ENCODE measurements at places on chromosomes 2 and 18. TPM values are rescaled to one million over a fixed set of nuclear protein-coding genes. Genes with fewer than 3 reads are reported as not detected.
A peak's percentile ranks its signal among the peaks of the same experiment; 100 is the strongest.

Gene NAGK
- 46.5 TPM for total RNA-seq

Gene GNLY
- not detected for total RNA-seq

DNA sequence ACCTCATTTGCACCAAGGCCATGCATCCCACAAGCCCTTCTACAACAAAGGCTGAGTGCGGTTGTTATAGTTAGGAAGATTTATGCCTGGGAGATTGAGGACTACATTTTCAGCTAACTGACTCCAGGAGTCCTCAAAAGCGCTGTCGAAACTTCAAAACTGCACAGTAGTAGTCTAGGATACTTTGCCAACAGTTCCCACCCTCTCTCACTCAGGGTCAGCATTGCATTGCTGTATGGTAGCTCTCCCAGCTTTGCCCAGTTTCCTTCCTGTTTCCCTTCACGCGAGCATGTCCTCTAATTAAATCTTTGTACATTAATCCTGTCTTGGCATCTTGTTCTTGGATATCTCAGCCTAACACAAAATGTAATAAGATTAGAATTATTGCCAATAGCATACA lies 420.6 kb upstream of the UBE2E3 start:
- peak; percentile 29 for DNase-seq

- no peak for DNase-seq
These were observed 680.2 kb upstream of the CHAC2 start for GRCh38 chr2:53087262-53087873.

- DNase-seq: no peak
These were observed 28.2 kb downstream of the ABCG5 start for GRCh38 chr2:43810452-43810851.

- DNase-seq: no peak
These were observed 1085.3 kb upstream of the CNTNAP5 start for GRCh38 chr2:122939796-122940195.

GRCh38 chr18:22241921-22242361 lies 72.6 kb downstream of the GATA6 start:
- DNase-seq: no peak

DNA sequence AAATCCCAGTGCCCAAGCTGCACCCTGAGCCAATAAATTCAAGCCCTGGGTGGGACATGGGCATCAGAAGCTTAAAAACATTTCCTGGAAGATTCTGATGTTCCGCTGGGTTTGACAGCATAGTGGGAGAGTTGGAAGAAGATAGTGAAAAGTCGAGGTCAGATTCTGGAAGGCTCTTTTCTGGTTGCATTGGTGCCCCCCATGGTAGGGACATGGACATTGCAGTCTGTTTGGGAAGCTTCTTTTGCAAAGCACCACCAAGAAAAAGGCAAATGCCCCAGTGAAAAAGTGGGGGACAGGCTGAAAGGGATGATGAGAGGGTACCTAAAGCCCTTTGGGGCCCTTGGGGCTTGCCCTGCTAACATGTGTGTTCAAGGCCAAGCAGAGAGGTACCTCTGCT lies 21.0 kb downstream of the MERTK start:
- peak; percentile 31 for DNase-seq

DNA sequence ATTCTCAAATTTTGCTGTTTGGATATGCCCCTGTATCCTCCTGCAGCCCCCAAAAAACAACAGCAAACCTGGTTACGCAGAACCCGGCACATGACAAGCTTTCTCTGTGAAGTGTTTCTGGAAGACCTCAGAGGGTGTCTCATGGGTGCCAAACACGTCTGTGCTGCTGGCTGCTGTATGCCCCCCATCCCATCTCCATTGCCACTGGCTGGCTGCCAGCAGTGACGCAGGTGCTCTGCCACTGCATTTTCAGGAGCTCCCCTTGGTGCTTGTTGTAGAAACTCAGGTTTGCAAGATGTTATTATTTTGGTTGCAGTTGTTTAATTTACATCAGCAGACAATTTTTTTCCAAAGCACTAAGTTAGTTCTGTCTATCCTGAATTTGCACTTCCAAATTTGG lies 166.4 kb upstream of the FANCL start:
- DNase-seq: no peak

- DNase-seq: no peak
These were observed 270.8 kb upstream of the UBE2E3 start for GRCh38 chr2:180709392-180710145.

GRCh38 chr2:30382995-30383394 lies 64.1 kb upstream of the LCLAT1 start:
- no peak for DNase-seq

- DNase-seq: no peak
These were observed 304.5 kb downstream of the EIPR1 start for GRCh38 chr2:3073041-3073595.

DNA sequence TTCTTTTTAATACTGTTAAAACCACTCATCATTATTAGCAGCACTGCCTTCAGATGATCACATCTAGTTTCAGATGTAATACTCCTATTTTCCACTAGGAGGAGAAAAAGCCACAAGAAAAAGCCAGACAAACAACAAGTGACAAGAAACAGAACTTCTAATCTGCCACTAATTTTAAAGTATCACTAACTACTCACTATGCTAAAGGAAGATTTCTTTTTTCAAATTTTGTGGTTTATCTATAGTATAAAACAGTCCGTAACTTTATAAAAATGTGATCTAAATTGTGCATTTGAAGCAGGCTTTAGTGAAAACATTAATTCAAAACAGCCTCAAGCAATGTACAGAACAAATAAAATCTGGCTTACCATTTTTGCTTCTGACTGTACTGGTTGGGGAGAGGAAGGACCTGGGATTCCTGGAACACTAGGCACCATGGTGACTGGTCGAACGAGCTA lies 56.8 kb downstream of the ATF2 start:
- DNase-seq: peak; percentile 73

GRCh38 chr2:229586012-229586411 lies 128.3 kb downstream of the DNER start:
- no peak for DNase-seq

DNA sequence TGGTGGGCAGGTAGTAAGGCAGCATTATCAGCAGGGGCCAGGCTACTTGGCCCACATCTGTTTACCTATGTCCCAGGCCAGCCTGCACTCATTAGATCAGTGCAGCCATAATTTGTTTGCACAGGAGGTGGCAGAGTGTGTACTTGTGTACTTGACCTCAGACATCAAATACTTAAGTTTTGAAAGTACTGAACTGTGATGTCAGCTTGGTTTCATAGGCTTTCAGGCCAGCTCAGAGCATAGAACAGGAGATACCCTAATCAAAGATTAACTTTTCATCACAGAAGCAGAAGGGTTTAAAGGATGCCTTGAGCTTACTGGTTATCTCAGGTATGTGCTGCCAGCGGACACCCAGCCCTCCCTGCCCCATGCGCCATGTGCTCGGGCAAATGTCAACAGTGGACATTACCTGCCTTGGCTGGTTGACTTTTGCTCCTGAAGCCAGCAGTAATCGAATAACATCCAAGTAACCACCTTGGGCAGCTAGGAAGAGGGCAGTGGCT lies 33.2 kb downstream of the ANKRD29 start:
- DNase-seq: no peak

GRCh38 chr2:69789175-69789721 lies 40.2 kb upstream of the GMCL1 start:
- no peak for DNase-seq

GRCh38 chr2:113240150-113240914 lies 38.4 kb downstream of the PAX8 start:
- peak; percentile 92 for DNase-seq
